ENCODE measurements at places on chromosomes 4 and X.

DNA sequence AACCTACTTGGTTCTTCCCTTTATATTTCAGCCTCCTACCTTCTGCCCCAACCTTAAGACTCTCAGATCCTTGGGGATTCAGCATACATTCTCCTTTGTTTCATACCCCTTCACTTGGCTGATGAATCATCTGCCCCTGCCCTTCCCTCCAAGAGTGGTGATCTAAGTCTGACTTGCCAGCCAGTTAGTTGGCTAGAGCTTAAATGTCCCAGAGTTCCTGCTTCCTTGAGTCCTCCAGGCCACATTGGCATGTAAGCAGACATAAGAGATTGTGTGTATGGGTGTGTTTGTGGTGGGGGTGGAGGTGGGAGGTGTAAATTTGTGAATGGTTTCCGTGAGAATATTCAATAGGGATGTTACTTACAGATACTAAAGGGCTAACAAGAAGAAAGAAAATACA is 3.7 kb upstream of the TEX13D start:
- DNase-seq = no peak

- no peak for DNase-seq
These were observed 54.1 kb downstream of the SRPX start for GRCh38 chrX:38166478-38167083.

GRCh38 chr4:64617800-64618199 is 208.6 kb upstream of the TECRL start:
- DNase-seq = no peak

DNA sequence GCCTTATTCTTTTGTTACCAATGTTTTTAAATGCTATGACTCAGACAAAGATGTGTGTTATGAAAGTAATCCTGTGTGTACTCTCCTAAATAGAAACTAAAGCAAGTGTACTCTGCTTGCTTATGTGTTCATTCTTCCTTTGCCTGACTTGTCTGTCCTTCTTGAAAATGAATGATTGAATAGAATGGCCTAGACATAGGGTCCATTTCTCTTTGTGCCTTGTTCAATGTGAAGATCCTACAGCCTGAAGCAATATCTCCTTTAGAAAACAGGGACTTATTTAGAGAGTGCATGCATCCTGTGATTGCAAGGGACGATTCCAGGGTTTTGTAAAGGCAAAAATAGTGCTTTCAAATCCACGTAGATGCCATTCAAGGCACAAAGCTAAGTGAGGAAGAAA is 343.6 kb upstream of the TACR3 start:
- DNase-seq = no peak

GRCh38 chrX:150913511-150913910 is 15.0 kb upstream of the CD99L2 start:
- no peak for DNase-seq

DNA sequence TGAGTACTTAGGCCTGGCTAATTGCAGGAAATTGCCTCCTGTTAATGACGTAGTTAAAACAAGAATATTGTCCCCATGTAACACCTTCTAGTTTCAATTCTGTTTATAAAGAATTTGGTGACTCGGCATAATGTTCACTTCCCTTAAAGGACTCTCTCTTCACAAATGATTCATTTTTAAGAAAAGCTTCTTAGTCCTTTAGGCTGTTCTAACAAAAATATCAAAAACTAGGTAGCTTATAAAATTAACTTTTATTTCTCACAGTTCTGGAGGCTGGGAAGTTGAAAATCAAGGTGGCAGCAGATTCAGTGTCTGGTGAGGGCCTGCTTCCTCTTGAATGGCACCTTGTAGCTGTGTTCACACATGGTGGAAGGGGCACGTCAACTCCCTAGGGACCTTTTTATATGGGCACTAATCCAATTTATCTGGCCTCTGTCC is 23.8 kb downstream of the COL25A1 start:
- DNase-seq = no peak

- DNase-seq = no peak
These were observed 99.4 kb downstream of the FAM13A start for GRCh38 chr4:88957570-88957969.

GRCh38 chr4:7286170-7286569 is 93.8 kb downstream of the SORCS2 start:
- DNase-seq = peak; percentile 88

DNA sequence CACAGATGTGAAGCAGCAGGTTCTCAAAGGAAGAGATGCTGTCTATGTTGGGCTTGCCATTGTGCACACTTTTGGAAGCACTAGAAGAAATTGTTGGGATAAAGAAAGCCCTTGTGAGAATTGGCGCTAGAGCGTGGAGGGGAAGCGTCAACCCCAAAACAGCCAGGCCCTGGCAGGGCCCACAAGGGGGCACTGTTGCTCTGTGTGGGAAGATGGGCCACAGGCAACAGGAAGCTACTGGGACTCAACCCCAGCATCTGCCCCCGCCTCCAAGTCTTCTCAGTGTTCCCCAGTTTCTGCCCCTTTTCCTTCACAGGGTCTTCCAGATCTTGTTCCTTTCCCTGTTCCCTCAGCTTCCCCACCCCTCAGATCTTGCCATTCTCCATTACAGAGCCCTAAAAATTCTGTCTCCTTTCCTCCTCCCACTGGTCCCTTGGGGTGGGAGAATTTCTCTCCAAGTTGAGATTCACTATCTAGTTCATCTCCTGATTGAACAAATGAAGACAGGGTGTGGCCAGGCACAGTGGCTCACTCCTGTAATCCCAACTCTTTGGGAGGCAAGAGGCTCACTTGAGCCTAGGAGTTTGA is 85.5 kb downstream of the STARD8 start:
- DNase-seq = no peak

DNA sequence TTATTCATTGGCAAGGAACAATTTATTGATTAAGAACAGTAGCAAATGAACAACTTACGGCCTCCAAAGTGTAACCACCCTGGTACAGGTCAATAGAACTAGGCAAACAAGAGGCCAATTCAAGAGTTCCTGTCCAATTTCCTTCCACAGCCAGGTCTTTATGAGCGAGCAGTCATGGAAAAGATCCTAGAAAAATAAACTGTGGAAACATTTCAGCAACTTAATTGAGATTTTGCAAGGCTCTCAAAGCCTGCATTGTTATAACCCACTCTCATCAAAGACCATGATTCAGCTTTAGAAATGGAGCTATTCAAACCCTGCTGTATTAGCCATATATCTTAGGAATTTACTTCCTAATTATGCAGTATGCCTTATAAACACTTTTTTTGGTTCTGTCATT is 43.6 kb downstream of the UNC5C start:
- DNase-seq = no peak

DNA sequence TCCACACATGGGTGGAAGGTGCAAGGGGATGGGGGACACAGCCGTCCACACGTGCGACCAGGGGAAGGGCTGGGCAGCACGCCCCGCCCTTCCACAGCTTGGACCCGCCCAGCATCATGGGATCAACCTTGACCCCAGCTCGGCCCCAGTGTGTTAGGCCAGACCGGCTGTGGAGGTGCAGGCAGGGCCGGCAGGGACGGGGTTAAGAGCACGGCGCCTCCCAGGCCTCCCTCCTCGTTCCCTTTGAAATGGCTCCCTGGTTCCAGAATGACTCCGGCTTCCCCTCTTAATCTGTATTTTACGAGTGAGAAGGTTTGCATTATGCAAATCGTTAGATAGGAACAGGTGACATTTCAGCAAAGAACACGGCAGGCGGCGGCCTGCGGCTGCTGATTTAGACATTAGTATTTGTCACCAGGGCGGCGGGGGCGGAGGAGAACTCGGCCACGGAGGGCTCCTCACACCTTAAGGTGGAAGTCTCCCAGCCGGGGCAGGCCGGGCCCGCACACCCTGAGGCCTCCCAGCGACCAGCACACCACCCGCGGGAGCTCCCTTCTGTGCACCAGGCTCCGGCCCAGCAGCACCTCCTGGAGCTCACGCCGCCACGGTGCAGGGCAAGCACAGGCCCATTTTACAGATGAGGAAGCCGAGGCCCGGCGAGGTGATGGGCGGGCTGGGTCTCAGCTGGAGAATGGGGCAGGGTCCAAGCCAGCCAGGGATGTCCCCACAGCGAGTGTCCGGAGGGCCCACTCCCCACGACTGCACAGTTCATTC is 116.1 kb downstream of the FAM53A start:
- DNase-seq = no peak

GRCh38 chrX:20968996-20969395 is 405.2 kb upstream of the CNKSR2 start:
- no peak for DNase-seq

DNA sequence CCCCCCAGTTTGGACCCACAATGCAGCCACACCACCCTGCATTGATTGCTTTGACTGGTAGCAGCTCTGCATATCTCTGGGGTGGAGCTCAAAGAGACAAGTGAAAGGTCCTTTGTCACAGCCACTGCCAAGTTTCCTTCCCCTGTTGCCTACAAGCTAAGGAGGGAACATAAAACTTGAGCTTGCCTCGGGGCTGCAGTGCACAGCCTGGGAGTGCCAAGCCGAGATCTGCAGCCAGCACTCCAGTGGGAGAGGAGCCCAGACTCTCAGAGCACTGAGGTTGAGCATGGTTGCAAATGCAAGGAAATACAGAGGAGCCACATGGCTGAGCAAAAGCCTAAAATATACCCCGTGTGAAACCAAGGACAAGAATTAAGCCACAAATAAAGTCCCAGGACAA is 142.2 kb downstream of the DKK2 start:
- peak; percentile 35 for DNase-seq

DNA sequence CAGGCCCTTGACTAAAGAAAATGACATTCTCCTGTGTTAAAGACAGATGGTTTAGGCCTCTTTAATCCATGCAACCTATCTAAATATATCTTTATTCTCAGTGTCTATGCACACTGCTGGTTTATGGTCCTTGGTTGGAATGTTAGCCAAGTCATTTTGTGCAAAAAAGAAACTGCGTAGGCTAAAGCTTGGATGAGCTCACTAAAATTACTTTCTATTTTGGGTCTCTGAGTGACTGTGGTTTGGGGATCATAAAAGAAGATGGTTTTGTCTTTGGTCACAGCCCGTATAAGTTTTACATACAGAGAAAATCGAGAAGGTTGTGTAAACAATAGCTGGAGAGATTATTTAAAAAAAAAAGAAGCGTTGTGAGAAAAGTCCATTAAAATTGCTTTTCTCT is 443.6 kb downstream of the UBE2NL start:
- no peak for DNase-seq

DNA sequence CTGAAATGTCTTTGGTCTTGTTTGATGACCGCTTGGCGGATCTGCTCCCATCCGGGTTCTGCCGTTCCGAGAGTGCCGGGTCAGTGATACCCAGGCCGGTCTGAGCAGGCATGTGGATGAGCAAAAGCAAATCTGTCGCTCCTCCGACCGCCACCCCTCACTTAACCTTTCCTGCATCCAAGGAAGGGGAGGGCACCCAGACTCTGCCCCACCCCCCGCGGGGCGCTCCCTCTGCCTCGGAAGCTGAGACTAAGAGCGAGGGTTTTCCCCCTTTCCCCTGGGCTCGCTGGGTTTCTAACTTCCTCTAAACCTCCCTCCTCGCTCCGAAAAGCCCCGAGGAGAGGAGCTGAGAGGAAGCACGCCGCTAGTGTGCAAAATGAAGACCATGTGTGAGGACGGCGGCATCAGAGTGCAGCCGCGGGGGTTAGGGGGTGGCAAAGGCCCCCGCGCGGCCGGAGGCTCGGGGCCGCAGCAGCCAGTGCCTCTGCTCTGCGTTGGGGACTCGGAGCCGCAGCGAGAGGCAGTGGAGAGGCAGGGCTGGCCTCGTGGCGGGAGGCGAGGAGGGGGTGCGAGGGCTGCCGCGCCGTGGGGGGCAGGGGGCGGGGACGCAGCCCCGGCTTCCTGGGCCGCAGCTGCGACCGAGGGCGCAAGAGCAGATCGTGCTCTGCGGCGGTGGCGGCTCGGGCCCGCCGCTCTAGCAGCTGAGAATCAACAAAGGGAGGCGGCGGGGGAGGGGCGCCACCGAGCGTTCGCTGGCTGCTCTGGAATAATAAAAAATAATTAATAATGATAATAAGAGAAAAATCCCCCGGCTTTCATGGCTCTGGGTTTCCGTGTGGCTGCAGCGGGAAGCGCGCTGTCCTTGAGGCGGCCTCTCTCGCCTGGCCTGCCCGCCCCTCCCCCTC is 55.8 kb upstream of the BCOR start:
- DNase-seq = no peak

DNA sequence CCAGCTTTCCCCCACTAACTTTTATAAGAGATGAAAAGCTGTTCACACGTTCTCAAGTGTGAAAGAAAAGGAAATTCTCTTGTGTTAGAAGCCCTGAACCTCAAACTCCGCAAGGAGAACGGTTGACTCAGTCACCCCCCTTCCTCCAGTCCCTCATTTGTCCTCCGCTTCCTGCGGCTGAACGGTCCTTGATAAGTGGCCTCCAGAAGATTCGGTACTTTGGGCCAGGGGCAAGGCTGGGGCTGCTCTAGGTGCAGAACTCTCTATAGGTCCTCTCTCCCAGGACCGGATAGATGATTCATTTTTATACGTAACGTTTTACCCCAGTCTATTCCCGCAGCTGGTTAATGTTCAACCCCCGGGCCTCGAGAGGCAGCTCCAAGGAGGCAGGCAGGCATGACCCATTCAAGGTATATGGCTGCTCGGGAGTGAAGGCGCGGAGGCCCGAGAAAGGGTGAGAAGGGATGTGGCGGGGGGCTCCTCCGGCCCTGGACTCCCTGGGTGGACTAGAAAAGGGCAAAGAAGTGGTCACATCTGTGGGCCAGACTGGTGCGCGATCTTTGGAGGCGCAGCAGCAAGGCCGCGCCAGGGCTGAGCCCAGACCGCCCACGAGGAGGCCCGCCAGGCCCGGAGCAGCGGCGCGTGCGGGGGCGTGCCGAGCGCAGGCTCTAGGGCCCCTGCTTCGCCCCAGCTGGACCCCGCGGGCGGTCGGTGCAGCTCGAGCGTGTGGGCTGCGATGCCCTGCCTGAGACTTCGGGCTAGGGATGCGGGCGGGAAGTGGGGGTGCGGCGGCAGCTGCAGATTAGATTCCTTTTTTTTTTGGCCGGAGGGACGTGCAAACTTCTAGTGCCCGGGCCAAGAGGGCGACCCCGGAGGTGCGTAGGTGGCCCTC is 11.7 kb downstream of the PITX2 start:
- DNase-seq = no peak

GRCh38 chr4:114649908-114650307 is 51.3 kb downstream of the UGT8 start:
- no peak for DNase-seq

GRCh38 chrX:10045327-10046000 is 78.3 kb downstream of the CLDN34 start:
- DNase-seq = no peak

GRCh38 chrX:22575161-22575845 is 302.6 kb downstream of the CBLL2 start:
- DNase-seq = no peak

DNA sequence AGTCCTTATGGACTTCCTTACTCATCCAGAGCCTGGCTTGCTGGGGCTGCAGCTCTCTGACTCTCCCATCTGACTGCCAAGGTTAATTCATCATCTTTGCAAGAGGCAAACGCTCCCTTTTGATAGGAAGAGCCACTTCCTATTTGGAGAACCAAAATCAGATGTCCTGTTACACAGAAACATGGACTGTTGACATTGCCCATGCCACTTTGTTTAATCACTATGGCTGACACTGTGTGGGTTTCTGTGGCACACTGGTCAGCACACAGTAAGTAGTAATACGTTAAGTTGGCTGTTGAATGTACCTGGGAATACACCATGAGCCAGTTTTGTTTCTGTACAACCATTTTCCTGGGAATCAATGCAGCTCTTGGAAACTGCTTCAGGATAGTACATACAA is 45.1 kb upstream of the TMEM33 start:
- no peak for DNase-seq

Measured in posterior cingulate gyrus (tissue), 11 donors.